ENCODE measurements at places on chromosomes 3 and 15.

DNA sequence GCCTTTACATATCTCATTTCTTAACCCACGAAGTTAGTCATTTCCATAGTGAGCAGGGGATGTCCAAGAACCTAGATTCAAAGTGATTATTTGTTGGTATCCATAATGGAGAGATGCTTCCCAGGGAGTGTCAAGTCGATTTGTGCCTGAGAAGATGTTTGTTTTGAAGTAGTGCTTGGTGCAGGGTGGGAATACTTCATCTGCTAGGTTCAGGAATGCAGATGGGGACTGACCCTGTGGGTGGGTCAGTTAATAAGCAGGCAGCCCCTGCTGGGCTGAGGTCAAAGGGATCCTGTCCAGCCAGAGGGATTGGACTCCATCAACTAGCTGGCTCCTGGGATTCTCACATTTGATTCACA lies 44.1 kb upstream of the VILL start:
- no peak for DNase-seq

GRCh38 chr15:31840849-31841476 lies 189.4 kb upstream of the CHRNA7 start:
- DNase-seq = no peak

GRCh38 chr15:79811406-79812405 lies 85.1 kb downstream of the MTHFS start:
- peak; percentile 76 for DNase-seq

DNA sequence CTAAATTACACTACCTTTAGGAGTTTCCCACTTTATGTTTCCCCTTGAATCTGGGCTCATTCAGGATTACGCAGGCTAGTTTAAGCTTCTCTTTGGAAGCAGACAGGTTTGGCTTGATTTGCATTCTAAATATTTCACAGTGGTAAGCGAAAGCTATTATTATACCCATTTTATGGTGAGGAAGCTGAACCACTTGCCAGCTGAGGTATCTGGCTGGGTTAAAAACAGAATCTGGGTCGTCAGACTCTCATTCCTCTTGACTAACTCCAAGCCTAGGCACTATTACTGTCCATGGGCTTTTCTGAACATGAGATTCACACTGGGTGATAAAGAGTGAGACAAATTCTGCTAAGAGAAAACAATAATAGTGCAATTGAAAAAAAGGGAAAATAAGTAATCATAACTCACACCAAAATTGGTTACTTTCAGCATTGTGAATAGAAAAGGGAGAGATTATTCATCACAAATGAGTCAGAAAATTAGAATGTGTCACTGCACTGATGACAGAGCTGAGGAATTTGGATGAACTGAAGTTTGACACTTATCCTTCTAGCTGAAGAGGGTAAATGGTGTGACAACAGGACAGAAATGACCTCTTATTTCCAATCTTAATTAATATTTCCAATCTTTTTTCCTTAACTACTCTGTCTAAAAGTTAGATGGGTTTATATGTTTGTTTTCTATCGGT lies 211.3 kb downstream of the TIGIT start:
- no peak for DNase-seq

- no peak for DNase-seq
These were observed 72.1 kb upstream of the EPHB1 start for GRCh38 chr3:134722969-134723368.

DNA sequence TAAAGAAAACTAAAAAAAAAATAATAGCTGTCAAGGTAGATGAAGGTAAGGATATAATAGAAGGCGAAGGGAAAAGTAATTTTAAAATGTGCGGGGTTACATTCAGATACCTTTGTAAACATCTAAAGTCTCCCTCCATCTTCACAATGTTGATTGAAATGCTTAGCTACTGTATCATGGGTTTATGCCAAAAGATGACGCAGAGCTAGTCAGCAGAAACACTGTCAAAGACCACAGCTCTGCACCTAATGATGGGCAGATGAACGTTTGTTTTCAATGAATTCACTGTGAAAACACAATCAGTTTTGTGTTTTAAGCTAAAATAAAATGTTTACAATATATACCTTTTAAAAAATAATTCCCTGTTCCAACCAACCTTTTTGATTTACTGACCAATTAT lies 61.2 kb downstream of the RFTN1 start:
- no peak for DNase-seq

GRCh38 chr3:14879211-14879874 lies 60.6 kb downstream of the FGD5 start:
- peak; percentile 50 for DNase-seq

DNA sequence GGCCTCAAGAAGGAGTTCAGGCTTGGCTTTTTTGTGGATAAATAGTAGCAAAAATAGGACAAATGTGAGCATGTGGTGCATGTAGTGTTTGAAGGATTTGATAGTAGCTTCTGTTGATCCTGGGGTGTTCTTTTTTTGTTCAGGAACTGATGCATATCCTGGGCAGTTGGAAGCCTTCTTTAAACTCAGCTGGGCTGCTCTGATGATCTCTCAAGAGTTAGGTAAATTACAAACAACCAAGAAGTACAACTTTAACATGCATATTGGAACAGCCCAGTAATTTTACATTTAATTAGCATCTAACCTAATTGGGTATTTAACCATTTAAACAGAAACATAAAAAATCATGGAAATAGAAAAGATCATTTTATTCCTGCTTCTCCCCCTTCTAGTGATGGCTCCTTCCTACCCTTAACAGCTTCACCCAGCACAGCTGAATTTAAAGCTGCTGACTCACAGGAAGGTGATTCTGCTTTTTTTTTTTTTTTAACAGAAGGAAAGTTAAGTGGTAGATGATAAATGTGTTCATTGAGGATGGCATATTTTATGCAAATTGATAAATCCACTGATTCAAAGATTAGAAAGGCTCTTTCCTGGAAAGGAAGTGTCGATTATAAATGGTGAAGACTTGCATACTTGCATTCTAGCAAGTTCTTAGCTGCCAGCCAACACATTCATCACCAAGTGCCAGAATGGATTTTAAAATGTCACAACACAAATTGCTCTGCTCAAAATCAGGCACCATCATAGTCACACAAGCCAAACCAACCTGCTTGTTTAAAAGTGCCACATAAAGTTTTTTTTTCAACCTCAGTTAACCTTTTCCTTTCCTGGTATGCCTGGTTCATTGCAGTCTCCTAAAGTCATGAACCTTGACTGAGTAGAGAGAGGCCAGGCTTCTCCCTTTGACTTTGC lies 20.0 kb downstream of the SLC35G2 start:
- DNase-seq = no peak

DNA sequence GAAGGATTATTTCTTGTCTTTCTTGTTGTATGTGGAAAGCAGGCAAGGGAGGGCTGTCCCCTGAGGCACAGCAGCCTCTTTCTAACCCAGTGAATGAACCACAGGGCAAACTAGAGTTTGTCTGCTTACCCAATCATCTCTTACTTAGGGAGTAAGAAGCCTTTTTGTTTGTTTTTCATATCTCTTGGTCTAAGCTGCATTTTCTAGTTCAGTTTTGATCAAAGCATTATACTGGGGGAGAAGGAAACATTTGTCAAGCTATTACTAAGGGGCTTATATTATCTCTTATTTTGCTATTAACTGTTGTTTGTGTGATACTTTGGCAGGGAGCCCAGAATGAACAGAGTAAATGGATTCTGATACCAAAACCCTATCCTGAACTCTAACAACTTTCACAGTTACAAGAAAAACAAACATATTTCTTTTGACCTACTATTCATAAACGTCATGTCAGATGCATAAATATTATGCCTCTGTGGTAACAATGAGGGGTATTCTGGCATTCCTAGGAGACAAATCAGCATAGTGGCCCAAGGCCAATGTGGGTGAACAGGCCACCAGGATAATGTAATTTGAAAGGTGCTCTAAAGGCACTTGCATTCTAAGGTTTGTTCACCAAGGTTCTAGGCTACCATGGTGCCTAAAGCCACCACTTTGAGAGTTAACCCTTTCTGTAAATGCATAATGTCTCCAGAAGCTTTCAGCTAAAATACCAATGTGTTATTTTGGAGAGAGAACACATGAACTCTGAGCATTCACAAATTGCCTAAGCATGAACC lies 271.6 kb upstream of the ZPLD1 start:
- no peak for DNase-seq

DNA sequence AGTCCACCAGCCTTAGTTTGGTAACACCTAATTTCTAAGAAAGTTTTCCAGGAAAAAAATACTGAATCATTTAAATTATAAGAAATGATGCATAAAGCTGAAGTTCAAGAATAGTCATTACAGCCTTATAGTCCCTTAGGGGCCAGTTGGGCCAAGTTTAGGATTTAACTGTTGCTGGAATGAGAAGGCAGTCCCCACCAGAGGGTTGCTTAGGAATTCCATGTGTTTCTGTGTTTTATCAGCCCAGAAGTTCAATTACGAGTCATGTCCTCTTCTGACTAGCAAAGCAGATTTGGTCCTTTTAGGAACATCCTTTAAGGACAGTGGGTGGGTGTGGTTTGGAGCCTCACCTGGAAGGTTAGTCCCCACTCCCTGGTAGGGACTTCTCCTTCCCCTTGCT lies 57.0 kb upstream of the NR2E3 start:
- no peak for DNase-seq

DNA sequence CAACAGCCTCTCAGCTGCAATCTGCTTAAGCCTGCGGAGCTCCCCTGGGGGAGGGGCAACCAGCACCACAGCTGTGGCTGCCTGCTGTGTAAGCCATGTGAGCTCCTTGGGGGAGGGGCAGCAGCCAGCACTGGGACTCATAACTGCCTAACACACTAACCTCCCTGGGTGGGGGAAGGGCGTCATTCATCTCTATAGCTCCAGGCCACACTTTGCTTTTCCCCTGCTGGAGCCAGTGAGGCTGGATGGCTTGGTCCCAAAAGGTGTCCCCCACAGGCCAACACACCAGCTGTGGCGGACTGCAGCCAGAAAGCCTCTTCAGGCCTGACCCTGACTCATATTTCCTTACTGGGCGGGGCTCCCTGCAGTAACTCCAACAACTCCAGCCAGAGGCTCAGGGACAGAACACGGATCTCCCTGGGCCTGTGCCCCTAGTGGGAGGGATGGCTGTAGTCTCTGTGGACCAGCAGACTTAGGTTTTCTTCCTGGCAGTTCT lies 129.8 kb downstream of the PPM1L start:
- peak; percentile 78 for DNase-seq

- no peak for DNase-seq
These were observed 1188.0 kb upstream of the ALCAM start for GRCh38 chr3:104178680-104179079.

- no peak for DNase-seq
These were observed 153.0 kb downstream of the THRB start for GRCh38 chr3:24341668-24342067.

- peak; percentile 34 for DNase-seq
These were observed 28.8 kb upstream of the SLC41A3 start for GRCh38 chr3:126112531-126113237.

DNA sequence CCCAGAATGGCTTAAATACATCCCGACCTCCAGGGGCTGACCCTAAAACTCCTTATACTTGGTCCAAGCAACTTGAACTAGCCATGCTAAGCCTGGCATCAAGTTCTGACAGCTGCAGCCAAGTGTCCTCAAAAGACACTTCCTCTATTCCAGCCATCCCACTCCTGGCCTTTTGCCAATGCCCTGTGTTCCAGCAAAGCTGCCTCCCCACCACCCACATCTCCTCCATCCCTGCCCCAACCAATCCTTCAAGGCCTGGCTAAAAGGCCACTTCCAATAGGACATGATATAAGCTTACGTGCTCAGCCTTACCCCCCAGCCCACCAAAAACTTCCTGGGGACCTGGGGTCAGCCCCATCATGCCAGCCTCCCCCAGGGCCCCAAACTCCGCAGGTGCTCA lies 40.9 kb downstream of the SEMA3G start:
- DNase-seq = peak; percentile 31

- DNase-seq = no peak
These were observed 102.7 kb downstream of the CDIN1 start for GRCh38 chr15:36682101-36682500.

DNA sequence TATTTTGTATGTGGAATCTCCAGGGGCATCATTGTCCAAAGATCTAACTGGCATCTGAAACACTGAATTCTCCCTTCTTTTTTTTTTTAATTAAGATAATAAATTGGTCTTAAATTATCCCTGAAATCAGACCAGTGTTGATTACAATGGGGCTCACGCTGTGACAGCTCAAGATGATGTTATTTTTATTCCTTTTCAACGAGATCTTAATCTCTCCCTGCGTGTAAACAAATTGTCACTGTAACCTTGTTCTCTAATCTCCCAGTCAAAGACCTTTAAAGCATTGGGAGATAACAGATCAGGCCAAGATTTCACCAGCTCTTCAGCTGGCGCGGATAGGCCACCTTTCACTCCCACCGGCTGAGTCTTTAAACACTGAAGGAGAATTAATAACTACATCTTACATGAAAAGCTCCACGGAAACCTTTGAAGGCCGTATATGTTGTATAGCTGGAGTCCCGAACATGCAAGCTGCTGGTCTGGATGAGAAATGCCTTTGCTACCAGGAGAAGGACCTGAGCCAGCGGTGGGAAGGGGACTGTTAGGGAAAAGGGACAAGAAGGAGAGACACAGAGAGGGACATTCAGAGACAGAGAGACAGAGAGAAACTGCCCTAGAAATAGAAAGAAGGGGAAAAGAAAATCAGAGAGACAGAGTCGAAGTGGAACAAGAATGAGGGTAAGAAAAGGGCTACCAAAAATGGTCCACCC lies 418.8 kb upstream of the NR2F2 start:
- no peak for DNase-seq

DNA sequence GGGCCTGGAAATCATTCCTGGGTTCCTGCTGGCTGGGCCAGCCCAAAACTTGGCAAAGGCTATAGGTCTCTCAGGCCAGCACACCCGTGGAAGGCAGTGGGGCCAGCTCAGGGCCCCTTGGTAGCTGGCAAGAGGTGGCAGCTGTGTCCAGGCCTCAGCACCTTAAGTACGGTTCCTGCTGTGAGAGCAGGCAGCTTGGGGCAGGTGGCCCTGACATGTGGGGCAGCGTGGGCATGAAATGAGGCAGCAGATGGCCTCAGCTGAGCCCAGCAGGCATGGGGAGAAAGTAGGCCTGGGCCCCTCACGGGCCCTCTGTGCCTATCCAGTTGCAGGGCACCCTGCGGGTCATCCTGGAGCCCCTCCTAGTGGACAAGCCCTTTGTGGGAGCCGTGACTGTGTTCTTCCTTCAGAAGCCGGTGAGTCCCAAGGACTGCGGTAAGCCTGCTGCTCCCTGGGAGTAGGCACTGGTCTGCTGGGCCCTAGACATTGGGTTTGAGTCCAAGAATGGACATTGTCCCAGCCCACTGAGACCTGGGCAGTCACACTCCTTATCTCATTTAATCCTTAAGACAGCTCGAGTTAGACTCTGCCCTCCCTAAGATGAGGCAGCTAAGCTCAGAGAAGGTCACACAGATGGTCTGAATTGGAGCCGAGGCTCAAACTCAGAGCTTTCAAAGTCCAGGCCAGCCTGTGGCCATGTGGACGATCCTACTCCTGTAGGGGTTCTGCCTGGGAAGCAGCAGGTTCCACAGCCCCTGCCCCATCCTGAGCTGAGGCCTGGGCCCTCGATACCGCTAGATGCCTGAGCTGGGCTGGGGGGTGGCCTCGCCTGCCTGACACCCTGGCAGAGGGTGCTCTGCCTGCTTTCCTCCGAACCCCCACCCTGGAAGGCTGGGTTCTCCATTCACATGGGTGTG lies 25.5 kb downstream of the ESYT3 start:
- peak; percentile 46 for DNase-seq

DNA sequence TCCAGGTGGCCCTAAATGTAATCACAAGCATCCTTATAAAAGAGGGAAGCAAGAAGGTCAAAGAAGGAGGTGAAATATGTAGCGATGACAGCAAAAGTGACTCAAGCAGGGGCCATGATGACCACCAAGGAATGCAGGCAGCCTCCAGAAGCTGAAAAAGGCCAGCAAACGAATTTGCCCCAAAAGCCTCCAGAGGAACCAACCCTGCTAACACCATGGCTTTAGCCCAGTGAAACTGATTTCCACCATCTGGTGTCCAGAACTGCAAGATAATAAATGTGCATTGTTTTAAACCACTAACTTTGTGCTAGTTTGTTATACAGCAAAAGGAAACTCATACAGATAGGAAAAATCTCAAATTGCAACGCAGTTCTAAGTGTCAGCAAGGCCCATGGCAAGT lies 23.0 kb upstream of the RBSN start:
- DNase-seq = no peak
